ENCODE measurements at places on chromosomes 2 and 18.
A peak's percentile ranks its signal among the peaks of the same experiment; 100 is the strongest.

- DNase-seq = no peak
Observed at GRCh38 chr2:112087346-112088020, 32.4 kb downstream of the TMEM87B start.

- peak; percentile 64 for DNase-seq
Observed at GRCh38 chr18:48475635-48476549, 62.9 kb upstream of the CTIF start.

DNA sequence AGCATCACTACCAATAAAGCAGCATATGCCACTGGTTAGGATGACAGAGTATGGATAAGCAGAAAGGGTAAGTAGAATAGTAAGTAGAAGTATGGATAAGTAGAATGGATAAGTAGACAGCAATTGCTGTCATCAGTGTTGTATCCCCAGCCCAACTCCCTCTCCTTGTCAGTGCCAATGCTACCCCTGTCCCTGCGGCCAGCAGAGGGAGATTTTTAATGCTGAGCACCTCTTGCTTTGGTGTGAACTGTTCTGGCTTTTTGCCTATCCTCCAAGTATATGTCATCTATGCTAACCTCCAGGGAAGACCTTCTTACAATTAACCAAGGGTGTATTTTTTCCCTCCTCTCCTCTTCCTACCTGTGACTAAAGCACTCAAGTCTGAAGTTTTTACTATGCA, 136.7 kb upstream of the SPHKAP start:
- no peak for DNase-seq

GRCh38 chr2:106789185-106789584, 96.8 kb downstream of the ST6GAL2 start:
- no peak for DNase-seq

GRCh38 chr2:188529710-188530109, 238.0 kb downstream of the GULP1 start:
- no peak for DNase-seq
